ENCODE measurements at places on chromosomes 6 and 20.

DNA sequence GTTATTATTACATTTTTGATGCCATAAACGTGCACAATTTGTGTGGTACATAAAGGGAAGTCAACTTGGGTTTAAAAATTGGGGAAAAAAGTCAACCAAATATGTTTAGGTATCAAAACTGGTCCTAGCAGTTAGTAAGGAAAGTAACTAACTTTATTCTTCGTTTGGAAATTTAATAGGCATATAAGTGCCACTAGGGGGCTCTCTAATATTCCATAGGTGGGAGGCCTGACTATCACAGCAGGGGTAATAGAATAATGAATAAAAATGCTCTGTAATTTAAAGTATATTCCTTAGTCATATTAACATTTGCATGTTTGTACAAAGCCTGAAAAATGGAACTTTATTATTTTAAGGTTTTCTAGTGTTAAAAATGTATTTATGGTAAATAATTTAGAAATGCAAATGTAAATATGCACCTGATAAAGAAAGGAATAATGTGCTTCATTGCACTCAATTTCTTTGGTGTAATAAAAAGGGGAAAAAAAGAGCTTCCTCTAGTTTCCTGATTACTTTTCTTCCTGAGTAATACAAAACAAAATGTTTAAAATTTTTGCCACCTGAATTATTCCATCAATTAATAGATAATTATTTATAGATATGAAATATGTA is 125.7 kb upstream of the HDAC2 start:
- peak; percentile 57 for DNase-seq

GRCh38 chr20:25629816-25630499 is 6.1 kb upstream of the NANP start:
- DNase-seq: no peak

GRCh38 chr20:50108556-50109235 is 4.3 kb downstream of the UBE2V1 start:
- no peak for DNase-seq

- no peak for DNase-seq
These were observed 71.6 kb upstream of the TNFAIP3 start for GRCh38 chr6:137795501-137795900.

DNA sequence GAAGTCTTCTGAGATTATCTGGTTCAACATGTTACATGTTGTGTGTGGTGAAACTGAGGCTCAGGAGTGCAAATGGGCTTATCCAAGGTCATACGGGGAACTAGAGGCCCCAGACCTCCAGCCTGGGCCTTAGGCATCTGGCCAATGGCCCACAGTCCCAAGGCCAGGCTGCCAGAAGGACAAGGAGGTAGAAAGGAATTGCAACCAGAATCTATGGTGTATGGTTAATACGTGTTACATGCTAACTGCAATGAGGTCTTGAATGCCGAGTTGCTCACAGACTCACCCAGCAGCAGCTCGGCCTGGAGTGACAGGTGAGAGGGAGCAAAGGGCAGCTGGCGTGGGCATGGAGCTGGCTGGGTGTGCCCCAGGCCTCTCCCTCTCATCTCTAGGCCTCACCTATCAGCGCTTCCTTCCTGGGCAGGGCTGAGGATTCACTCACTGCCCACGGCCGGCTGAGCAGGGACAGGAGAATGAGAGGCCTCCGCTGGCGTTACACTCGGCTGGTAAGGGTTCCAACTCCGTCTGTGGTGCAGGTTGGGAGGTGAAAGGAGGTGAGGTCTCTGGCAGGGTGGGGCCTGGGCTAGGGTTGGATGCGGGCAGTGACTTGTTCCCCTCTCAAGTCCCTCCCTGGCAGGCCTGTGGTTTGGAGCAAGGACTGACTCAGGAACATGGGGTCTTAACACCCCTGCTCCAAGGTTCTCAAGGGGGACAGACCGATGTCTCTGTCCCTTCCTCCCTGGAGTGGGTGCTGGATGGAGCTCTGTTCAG is at the start of gene TLDC2:
Gene TLDC2 (plus strand): TSS at position 437 of the 771 bp plus-strand sequence. CDS start 37 bp downstream, at position 474.
- DNase-seq: no peak

DNA sequence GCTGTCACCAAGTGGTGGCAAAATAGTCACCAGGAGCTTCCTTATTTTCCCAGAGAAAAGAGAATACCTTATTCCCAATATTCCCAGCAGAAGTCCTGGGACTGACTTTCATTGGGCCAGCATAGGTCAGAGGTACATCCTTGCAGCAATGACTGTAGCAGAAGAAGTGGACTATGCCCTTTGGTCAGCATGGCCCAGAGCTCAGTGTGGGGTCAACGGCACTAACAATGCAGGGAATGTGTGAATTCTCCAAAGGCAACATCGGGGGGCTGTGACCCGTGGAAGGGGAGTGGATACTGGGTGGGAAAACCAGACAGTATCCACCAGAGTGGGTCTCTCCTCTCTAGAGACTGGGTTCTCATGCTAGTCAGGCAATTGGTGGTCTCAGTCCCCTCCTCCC is 15.6 kb upstream of the LBP start:
- no peak for DNase-seq

- DNase-seq: no peak
These were observed 180.9 kb downstream of the SASH1 start for GRCh38 chr6:148523551-148523950.

- no peak for DNase-seq
These were observed 388.9 kb upstream of the MAN1A1 start for GRCh38 chr6:119738425-119738824.

- DNase-seq: peak; percentile 65
These were observed 26.4 kb upstream of the MCM3 start for GRCh38 chr6:52310932-52311331.

DNA sequence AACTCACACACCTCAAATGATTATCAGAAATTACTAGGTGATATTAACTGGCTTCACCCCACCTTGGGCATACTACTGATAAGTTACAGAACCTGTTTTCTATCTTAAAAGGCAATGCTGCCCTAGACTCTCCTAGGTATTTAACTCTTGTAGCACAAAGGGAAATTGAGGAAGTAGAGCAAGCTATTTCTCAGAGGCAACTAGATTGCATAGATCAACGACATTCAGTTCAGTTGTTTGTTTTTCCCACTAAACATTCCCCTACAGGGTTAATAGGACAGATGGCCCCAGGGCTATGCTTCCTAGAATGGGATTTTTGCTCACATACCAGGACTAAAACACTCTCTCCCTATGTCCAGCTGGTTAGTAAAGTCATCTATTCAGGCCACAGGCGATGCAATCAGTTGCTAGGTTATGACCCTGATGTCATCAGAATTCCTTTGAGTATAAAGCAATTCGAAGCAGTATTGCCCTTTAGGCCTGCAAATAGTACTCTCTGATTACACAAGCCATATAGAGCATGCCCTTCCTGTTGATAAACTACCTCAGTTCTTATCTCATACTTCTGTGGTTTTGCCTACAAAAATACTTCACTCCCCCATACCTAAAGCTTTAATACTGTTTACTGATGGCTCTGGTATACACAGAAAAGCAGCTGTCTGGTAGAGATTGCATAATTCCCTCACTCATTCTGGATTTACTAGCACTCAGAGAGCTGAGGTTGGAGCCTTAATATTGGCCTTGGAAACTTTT is 67.4 kb upstream of the ASCC3 start:
- no peak for DNase-seq

DNA sequence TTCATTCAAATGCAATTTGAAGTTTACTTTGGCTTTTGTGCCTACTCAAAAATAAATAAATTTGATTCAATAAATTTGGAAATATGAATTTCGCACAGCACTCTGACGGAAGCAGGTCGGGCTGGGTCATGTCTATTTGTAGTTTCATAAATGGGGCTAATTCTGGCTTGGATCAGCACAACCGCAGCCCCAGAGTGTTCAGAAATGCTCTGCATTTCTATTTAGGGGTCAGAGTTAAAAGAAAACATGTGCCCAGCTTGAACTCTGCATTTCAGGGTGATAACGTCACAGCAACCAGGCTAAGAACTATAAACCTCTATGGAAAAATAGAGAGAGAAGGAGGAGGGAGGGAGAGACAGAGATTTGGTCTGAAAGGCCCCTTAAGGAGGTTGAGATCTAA is 480.9 kb upstream of the NOX3 start:
- no peak for DNase-seq

GRCh38 chr6:32183030-32183429 is 1.0 kb downstream of the AGER start:
- DNase-seq: no peak

GRCh38 chr20:34985461-34986310 is 30.0 kb downstream of the MYH7B start:
- no peak for DNase-seq

DNA sequence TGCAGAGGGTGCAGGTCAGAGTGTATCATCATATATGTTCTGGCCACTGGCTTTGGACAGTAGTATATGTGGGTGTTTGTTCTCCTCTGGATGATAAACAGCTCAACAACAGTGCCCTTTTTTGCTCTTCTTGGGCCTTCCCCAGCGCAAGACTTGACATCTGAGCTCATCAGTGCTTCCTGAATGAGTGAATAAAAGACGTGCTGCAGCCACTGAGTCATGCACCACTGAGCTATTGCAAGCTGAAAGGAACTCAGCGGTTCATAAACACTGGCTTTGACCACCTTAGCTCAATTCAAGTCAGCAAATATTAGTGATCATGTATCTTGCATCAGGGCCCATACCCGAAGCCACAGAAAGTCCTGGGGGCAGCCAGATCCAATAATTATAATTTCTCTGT is 105.3 kb upstream of the KCNG1 start:
- no peak for DNase-seq

- no peak for DNase-seq
These were observed 4.7 kb downstream of the GMPR start for GRCh38 chr6:16243055-16243454.

GRCh38 chr6:56346958-56347357 is 99.6 kb upstream of the COL21A1 start:
- no peak for DNase-seq

DNA sequence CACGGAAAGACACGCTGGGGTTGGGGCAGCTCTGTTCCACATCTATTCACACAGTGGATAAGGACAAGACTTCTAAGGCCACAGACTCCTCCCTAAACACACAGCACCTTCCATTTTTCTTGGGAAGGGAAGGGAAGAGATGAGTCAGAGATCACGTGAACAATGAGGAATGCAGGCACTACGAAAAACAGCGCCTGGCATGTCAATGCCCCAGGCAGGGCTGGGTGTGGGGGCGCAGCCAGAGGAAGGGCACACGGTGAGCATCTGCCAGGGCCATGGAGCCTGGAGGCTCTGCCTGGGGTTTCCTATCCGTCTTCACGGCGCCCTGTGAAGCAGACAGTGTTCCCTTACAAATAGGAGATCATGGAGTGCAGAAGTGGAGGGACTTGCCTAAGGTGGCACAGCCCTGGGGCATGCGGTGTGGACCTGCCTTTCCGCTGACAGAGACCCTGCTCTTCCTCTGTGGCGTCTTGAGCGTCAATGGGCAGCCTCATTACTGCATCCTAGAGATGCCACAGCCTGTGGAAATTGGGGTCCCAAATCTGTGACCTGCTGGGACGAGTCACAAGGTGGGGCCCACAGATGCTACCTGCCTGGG is 15.4 kb downstream of the UNC93A start:
- DNase-seq: no peak

DNA sequence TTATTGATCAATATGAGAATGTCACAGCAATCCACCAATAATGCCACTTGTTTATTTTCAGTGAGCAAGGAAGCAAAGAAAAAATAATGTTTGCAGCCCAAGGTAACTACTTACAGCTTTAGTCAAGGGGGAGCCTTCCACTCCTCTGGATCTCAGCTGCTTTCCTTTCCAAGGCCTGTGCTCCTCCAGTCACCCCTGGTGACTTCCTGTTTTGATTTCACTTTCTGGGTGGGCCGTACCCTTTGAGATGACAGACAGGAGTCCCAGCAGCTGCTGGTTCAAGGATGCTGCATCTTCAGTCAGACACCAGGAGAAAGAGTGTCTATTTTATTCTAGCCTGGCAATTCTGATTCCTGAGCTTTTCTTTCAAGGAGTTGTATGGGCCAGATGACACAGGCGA is 5.6 kb upstream of the VNN2 start:
- peak; percentile 67 for DNase-seq

- DNase-seq: no peak
These were observed 175.6 kb downstream of the DTNBP1 start for GRCh38 chr6:15487262-15487661.

GRCh38 chr6:169194737-169195136 is 58.9 kb downstream of the THBS2 start:
- no peak for DNase-seq

DNA sequence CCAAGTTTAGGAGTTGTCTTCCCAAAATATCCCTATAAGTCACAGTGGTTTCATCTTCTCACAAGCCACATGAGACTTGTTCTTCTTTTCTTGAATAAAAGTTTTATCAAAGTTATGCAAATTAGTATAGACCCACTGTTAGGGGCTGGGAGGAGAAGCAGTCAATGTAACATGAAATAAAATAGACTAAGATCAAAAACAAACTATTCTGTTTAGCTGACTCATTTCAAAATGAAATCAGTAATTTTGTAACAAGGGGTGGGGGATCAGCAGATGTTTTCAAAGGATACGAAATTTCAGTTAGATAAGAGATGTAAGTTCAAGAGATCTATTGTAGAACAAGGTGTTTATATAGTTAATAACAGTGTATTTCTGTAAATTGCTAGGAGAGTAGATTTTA is 339.6 kb upstream of the PRDM1 start:
- no peak for DNase-seq

- no peak for DNase-seq
These were observed 611.9 kb upstream of the MAP3K7 start for GRCh38 chr6:91198588-91199255.

DNA sequence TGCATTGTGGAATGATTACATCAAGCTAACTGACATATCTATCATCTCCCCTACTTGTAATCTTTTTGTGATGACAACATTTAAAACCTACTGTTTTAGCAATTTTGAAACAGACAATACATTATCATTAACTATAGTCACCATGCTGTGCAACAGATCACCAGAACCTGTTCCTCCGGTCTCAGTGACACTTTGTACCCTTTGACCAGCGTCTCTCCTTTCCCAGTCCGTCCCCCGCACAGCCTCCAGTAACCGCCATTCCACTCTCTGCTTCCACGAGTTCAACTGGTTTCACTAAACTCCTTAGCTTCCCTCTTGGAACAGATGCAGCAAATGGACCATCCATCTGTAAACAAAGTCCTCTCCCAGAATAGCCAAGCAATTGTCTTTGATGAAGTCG is 21.8 kb downstream of the LRP11 start:
- DNase-seq: no peak

DNA sequence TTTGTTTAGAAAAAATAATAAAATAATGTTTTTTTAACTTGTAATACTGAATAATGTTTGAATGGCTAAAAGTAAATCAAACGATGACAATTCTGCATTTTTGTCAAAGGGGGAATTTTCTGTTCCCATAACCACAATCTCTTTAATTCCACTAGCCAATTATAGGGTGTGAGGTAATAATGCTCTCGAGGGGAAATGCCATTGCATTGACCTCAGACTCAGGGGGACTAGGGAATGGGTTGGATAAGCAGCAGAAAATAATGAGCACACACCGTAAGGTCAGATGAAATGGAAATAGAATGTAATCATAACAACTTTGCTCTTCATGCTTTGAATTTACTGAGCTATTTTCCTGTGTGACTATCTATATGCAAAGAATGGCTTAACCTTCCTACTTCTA is 584.7 kb downstream of the RFPL4B start:
- no peak for DNase-seq

- DNase-seq: no peak
These were observed 35.5 kb upstream of the NCOA3 start for GRCh38 chr20:47466213-47466612.

GRCh38 chr20:8963330-8963729 is 105.6 kb upstream of the PLCB4 start:
- DNase-seq: no peak
